Urinary bladder (tissue), 4 donors: ENCODE measurements at places on chromosomes 16 and 17. TPM values are rescaled to one million over a fixed set of nuclear protein-coding genes. Genes with fewer than 3 reads are reported as not detected.

DNA sequence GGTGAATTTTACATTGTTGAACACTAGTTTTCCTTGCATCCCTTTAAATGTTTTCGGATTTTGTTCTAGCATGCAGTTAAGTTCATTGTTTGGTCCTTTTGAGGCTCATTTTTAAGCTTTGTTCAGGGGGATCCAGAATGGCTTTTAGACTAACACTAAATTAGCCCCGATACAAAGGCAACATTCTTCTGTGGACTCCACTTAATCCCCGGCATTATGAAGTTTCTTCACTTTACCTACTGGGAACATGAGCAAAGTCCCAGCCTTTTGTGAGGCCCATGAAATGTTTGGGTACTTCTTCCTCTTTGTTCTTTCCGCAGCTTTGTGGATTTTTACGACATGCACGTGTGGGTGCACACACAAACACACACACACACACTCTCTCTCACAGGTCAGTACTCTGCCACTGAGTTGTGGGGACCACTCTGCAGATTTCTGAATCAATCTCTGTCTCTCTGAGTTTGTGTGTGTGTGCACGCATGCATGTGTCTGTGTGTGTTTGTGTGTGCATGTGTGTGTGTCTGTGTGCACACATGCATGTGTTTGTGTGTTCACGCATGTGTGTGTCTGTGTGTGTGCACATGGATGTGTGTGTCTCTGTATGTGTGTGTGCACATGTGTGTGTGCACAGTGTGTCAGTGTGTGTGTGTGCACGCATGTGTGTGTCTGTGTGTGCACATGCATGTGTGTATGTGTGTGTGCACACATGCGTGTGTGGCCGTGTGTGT, 240.4 kb upstream of the TNRC6C start:
- DNase-seq, result no peak

Gene ASPHD1
- 1.1 TPM for polyA plus RNA-seq

Gene RPL27
- 3,115 TPM for polyA plus RNA-seq

Gene CYGB
- 68.7 TPM for polyA plus RNA-seq

GRCh38 chr16:57564571-57565270, 22.3 kb downstream of the ADGRG5 start:
- no peak for DNase-seq

- DNase-seq, result no peak
Measured at GRCh38 chr16:89347807-89348206, 130.3 kb downstream of the ZNF778 start.

DNA sequence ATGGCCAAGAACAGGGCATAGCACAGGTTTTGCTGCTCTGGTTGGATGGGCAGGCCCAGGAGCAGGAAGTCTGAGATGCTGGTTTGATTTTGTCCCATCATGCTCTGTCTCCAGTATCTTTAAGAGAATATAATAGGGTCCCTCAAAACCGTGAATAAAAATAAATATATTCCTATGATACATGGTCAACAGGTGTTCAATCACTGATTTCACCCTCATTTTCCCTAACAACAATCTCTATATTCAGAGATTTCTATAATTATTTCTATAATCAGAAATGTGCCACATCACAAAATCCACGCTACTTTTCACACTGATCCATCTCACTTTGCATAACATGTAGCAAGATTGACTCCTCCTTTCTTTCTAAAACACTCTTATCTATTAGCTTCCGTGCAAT, at the start of gene OR1E2:
TSS of gene OR1E2 (minus strand) at position 101 of the 400 bp plus-strand sequence. CDS start at position 101, 0 bp downstream.
- DNase-seq, result no peak

Gene CLEC19A
- polyA plus RNA-seq, result not detected

Gene CNTNAP4
- 0.16 TPM for polyA plus RNA-seq

DNA sequence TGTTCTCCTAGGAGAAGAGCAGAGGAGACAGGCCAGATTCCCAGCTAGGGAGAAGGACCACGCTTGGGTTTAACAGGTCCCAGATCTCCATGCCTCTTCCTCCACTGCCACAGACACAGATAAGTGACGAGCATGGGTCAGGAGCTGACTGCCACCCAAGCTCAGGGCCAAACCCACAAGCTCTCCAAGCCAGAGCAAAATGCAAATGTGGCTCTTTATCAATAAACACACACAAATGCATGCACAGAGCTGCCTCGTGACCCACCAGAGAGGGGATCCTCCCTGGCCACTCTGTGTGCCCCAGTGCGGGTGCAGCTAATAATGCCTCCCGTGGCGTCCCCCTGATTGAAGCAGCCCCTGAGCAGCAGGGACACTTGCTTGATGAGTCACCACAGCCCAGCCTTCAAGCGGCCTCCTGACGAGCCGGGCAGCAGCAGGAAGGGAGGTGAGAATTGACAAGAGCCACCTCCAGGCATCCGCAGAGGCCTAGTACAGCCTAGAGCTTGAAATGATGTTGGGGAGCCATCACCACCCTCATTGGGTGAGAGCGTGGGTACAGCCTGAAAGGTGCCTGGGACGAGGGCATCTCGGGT, 143.9 kb downstream of the CCDC182 start:
- no peak for DNase-seq

GRCh38 chr16:55494994-55495421, 13.9 kb upstream of the LPCAT2 start:
- peak; percentile 72 for DNase-seq

- no peak for DNase-seq
Measured at GRCh38 chr16:86880316-86881117, 302.2 kb downstream of the FOXL1 start.

GRCh38 chr17:9368631-9369030, 207.0 kb downstream of the STX8 start:
- DNase-seq, result no peak

- DNase-seq, result no peak
Measured at GRCh38 chr16:57748596-57748995, 13.0 kb downstream of the KATNB1 start.

Gene GJC1
- 21.8 TPM for polyA plus RNA-seq

- DNase-seq, result no peak
Measured at GRCh38 chr16:23964136-23964535, 128.4 kb downstream of the PRKCB start.

DNA sequence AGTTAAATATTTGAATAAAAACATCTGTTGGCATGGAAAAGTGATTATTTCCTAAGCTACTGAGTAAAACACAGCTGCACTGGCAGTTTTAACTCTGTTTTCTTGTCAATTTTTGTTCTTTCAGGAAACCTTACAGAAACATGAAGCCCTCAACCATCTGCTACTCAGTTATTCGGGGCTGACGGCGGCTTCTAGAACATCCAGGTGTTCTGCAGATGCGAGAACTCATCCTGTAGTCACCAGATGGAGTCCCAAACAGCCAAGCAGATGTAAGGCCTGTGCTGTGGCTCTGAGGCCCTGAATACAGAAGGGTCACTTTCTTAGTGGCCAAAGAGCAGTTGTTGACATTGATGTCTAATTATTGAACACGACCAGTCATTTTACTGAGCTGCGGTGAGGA, 15.5 kb downstream of the ARSG start:
- no peak for DNase-seq

DNA sequence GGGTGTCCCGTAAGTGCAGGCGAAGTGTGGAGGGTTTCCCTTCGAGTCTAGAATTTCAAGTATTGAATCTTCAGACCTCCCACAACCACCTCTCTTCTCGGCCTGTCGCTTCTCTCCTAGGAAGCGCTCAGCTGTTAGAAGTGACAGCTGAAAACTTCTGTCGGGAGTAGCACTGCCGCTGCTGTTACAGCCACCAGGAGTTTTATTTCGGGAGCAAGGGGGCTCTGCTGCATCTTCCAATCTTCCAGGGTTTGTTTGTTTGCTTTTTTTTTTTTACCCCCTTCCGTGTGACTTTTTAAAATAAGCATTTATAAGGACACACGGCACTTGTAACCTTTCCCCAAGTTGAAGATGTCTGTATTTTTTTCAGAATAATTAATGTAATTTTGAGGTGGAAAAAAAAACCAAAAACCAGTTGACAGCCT, 767 bp downstream of the RPS6KB1 start:
- DNase-seq, result no peak

- DNase-seq, result no peak
Measured at GRCh38 chr17:42548070-42548837, 4.5 kb upstream of the HSD17B1 start.

DNA sequence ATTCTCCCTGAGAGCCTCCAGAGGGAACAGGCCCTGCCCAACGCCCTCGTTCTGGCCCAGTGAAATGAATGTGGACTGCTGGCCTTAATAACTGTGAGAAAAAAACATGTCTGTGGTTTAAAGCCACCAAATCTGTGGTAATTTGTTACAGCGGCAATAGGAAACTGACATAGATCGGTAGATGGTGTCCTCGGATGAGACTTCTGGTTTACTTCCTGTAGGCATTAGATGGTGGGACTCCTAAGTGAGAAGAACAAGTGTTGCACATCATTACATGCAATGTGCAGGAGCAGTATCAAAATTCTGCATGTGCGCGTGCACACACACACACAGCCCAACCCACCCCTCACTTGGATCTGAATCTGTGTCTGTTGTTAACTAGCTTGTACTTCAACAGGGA, 42.0 kb downstream of the CDK5R1 start:
- DNase-seq, result no peak

GRCh38 chr16:72029567-72030271, 21.2 kb downstream of the DHODH start:
- DNase-seq, result no peak

DNA sequence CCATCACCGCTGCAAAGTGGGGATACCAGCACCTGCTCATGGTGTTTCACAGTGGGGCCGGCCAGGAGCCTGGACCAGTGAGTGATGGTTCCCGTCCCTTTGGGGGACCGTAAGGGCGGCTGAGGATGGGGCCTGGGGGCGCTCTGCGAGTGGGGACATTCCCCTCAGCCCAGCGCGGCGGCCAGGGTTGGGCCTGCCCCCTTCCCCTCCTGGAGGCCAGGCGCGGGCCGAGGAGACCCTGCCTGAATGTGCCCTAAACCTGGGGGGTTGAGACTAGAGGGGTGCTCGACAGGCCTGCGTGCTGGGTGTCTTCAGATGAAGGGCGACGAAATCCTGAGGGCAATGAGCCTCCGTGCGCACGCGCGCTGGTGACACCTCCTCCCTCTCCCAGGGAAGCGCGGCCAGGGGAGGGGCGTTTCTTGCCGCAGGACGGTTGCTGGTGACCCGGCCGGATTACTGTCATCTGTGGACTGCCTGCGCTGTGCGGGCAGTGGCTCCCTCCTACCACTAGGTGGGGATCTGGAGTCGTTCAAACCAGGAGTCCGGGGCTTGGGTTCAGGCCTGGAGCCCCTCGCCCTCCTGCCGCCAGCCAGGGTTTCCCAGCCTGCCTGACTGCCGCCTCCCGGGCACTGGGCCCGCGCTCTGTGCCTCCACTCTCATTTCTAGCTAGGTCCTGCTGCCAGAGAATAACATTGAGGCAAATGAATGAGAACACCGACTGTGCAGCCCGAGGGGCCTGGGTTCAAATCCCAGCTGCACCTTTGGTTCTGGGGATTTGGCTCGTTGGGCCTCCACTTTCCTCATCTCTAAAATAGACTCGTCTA, 17.1 kb downstream of the TBX2 start:
- DNase-seq, result no peak

DNA sequence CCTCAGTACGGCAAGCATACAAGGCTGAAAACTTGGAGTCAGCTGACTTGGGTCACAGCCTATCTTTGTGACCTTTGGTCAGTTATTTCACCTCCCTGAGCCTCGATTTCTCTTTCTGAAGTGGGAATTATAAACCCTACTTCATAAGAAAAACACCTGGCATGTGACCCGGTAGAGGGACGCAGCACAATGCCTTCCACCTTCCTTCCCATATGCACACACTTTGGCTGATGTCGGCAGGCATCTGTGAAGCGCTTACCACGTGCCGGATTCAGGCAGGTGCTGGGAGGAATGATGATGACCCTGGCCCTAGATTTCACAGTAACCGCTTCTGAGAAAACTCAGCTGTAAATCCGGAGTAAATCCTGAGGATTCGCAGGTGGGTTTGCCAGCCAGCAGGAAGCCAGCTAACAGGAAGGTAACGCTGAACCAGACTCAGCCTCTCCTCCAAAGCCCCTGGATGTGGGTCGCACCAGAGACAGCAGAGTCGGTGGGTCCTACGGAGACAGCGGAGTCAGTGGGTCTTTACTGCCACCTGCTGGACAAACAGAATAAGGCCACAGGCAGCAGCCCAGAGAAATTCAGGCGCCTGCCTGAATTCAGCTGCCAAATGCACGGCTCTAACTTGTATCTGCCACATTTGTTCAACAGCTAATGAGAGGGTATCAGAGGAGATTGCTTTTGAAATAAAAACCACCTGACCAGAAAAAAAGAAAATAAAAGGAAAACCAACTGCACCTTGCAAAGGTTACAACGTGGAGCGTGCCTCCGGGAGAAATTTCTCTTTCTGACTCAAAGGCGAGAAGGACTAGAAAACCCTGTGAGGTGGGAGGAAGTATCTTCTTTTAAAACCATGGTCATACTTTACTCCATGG, 16.6 kb downstream of the COPRS start:
- peak; percentile 59 for DNase-seq

Gene MPV17L
- 4.4 TPM for polyA plus RNA-seq

Gene SULT1A2
- polyA plus RNA-seq, result 1.3 TPM
